Endothelial cell of umbilical vein (primary cell): ENCODE measurements at places on chromosomes 5 and 9. TPM values are rescaled to one million over a fixed set of nuclear protein-coding genes. Genes with fewer than 3 reads are reported as not detected.

Gene PCDHB10
- 0.62 and 0.81 TPM in 2 replicates for total RNA-seq

DNA sequence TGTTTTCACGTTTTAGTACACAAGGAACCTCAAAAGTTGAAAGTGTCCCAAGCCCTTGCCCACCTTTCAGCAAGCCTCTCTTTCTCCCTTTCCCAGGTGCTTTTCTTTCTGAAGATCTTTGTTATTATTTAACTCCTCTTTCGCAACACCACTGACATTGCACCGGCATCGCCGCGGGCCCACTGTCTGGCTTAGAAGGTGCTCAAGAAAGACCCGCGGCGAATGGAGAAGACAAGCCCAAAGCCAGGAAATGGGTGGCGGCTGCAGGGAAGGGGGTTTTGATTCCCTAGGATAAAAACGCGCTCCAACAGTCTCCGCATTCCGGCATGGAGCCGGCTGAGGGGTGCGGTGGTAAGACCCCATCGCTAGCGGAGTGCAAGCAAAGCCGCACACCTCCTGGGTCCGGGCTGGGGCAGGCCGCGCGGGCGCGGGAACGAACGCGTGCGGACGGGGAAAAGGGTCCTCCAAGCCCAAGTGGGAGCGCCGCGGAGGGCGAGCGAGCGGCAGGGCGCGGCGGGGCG lies 404 bp upstream of the AFAP1L1 start:
- no peaks in the 10 kb centered on the region for H3K27me3 ChIP-seq
- no peaks in the 10 kb centered on the region for H3K36me3 ChIP-seq
- H3K4me3 ChIP-seq: peak overlapping the region; percentile 62

GRCh38 chr9:445033-445432 lies 230.4 kb downstream of the DOCK8 start:
- H3K27me3 ChIP-seq: no peaks in the 10 kb centered on the region
- H3K36me3 ChIP-seq: no peaks in the 10 kb centered on the region
- DNase-seq: no peak
- H3K27ac ChIP-seq: no peak overlapping the region

- H3K36me3 ChIP-seq: no peaks in the 10 kb centered on the region
- DNase-seq: peak; percentile 47
- H3K4me1 ChIP-seq: no peaks in the 10 kb centered on the region
- H3K27me3 ChIP-seq: no peaks in the 10 kb centered on the region
- no peak overlapping the region for H3K27ac ChIP-seq
- no peak overlapping the region for H3K4me3 ChIP-seq
These were observed 142.4 kb downstream of the YIPF5 start for GRCh38 chr5:144028058-144028457.

GRCh38 chr9:79477955-79478771 lies 93.6 kb upstream of the TLE4 start:
- H3K27me3 ChIP-seq: no peaks in the 10 kb centered on the region
- peak; percentile 28 for DNase-seq
- no peak overlapping the region for H3K4me3 ChIP-seq
- H3K27ac ChIP-seq: no peak overlapping the region

- no peak overlapping the region for H3K27ac ChIP-seq
- no peak overlapping the region for H3K4me3 ChIP-seq
- no peaks in the 10 kb centered on the region for H3K36me3 ChIP-seq
These were observed 29.3 kb upstream of the ANKH start for GRCh38 chr5:14900693-14901461.

DNA sequence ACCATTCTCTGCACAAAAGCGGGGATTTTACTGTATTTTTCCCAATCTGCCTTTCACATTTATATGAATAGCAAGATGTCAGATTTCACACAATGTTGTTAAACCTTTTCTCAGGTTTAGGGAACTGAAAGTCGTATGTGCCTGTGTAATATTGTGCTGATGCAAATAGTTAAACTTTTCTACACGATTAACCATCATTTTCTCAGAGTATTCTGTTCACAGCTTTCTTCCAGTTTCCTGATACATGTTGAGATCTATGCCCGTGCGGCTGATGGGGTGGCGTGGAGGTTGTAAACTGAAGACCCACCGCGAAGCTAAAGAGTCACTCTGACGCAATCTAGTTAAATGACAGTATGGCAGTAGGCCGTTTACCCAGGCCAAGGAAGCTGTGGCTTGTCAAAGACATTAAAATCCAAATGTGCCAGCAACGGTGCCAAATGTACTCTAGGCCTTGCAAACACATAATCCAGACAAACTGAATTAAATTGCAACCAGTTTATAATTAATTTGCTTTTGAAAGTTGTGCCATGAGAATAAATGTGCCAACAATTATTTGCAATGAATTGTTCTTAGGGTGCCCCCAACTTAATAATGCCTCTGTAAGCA lies 145.7 kb downstream of the EBF1 start:
- peaks cover 1% of the 10 kb centered on the region for H3K27me3 ChIP-seq
- H3K4me1 ChIP-seq: no peaks in the 10 kb centered on the region
- DNase-seq: no peak
- no peak overlapping the region for H3K27ac ChIP-seq
